Fibroblast of skin of left biceps (primary cell): ENCODE measurements at places on chromosomes 13 and 19.

DNA sequence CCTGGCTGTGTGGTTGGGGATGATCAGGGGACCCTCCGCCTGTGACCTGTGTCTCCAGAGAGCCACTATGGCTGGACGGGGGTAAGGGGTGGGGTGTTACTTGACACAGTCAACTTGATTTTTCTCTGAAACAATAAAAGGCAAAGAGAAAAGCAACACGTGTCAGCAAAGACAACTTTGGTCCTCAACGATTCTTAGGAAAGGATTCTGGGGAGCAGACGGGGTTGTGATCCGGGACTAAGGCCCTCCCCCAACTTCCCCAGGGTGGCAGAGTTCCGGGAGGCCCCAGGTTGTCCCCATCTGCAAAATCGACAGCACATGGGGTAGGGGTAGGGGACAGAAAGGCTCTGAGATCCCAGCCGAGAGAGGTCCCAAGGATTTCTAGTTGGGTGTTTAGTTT, 46.2 kb downstream of the COLGALT1 start:
- DNase-seq: no peak

- no peak for DNase-seq
These were observed 11.5 kb upstream of the ATP1A3 start for GRCh38 chr19:42005504-42005903.

DNA sequence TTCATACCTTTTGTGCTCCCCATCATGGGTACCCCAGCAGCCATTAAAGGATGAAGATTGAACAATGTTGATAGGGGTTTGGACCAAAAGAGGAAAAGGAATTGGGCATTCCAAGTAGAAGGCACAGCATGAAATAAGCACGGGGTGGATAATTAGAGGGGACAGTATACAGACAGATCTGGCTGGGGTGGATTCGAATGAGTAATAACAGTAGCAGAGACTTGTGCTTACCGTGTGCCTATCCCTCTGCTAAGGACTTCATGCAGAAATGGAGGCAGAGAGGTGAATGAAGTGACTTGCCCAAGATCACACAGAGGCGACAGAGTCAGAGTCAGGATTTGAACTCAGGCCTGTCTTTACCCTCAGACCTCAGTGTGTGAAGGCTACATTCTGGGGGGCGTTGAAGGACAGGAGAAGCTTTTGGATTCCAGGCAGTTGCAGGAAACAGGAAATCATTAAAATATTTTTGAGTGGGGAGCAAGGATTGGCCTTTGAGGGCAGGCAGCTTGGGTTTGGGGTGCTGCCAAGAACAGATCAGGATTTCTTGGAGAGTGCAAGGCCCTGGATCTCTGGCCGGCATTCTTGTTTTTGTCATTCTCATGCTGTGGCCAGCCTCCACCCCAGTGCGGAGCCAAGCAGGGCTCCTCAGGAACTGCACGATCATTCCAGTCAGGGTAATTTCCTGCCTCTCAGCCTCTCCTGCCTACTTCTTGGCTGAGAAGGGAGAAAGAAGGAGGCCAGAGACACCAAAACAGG, 18.7 kb downstream of the PAF1 start:
- DNase-seq: peak; percentile 93

- no peak for DNase-seq
These were observed at the start of gene ATG4D for GRCh38 chr19:10543420-10544241. ATG4D (plus strand) TSS chr19:10543904; CDS start chr19:10544091, 187 bp downstream.

DNA sequence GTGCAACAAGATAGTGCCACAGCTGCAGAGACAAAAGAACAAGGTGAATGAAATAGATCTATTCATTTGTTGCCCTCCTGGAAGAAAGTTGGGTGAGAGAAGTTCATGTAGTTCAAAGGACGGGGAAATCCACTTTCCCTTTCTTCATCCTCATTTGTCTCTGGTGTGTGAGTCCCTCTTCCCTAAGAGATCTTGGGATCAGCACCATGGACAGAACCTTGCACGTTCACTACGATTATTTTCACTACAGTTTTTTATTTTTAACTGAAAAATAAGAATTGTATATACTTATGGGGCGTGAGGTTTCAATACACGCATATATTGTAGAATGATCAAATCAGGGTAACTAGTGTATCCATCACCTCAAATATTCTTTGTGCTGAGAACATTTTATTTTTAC, 29.2 kb downstream of the NLRP5 start:
- DNase-seq: no peak

GRCh38 chr19:49097453-49098288, 12.4 kb downstream of the SNRNP70 start:
- no peak for DNase-seq

- DNase-seq: no peak
These were observed 11.7 kb downstream of the CIC start for GRCh38 chr19:42280815-42281145.

- DNase-seq: no peak
These were observed 64.4 kb upstream of the ZNF43 start for GRCh38 chr19:21900401-21900800.

- no peak for DNase-seq
These were observed 67.9 kb downstream of the EFNB2 start for GRCh38 chr13:106467427-106468122.

DNA sequence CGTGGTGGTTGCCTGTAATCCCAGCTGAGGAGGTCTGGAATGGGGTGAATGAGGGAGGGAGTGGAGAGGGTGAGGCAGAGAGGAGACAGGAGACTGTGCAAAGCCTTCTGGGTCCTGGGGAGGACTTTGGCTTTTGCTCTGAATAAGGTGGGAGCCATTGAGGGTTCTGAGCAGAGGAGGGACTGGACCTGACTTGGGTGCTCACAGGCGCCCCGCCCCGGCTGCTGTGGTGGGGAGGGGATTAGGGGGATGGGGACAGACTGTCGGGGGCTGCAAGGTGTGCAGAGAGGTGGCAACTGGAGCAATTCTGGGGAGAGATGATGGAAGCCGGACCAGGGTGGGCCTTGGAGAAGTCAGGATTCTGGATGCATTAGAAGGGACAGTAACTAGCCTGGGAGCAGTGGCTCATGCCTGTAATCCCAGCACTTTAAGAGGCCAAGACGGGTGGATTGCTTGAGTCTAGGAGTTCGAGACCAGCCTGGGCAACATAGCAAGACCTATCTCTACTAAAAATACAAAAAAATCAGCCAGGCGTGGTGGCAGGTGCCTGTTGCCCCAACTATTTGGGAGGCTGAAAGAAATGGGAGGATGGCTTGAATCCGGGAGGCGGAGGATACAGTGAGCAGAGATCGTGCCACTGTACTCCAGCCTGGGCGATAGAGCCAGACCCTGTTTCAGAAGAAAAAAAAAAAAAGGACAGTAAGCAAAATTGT, 16.1 kb upstream of the NANOS3 start:
- DNase-seq: no peak

GRCh38 chr13:29943273-29943672, 92.9 kb upstream of the UBL3 start:
- no peak for DNase-seq

DNA sequence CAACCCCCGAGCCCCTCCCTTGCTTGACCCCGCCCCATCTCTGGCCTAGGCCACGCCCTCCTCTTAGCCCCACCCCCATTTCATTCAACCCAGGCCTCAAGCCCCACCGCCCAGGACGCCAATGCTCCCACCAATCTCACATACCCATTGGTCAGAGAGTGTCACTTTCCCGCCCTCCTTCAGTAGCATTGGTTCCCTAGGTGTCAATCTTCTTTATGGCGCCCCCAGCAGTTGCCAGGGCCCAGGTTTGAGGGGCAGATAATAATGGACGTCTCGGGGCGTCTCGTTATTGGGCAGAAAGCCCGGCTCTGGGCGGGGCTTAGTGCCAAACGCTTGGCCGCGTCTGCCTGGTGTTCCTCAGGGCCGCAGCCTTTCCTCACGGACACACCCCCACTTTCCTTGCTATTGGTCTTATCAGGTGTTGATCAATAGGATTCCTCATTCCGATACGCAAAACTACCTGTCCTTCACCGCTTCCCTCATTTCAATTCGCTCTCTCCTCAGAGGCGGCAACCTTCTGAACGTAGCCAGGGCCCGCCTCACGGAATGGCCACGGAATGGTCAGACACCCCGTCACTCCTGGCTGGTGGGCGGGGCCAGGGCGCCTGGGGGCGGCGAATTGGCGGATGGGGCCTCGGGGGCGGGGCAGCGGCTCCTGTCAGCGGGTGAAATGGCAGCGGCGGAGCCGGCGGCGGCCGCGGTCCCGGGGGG, at the start of gene EVI5L:
Gene EVI5L (plus strand): TSS at position 658 of the 711 bp plus-strand sequence. CDS start 16,325 bp downstream, outside the sequence.
- DNase-seq: peak; percentile 100

GRCh38 chr19:49851456-49852259, 699 bp downstream of the PTOV1 start:
- DNase-seq: no peak

GRCh38 chr13:92510416-92510815, 716.2 kb upstream of the GPC6 start:
- DNase-seq: peak; percentile 7

- DNase-seq: no peak
These were observed 910.2 kb upstream of the SLC10A2 start for GRCh38 chr13:103976371-103976770.

- DNase-seq: no peak
These were observed 375.0 kb downstream of the ENOX1 start for GRCh38 chr13:43411741-43412140.

- no peak for DNase-seq
These were observed 68.4 kb downstream of the F2RL3 start for GRCh38 chr19:16957151-16957701.

DNA sequence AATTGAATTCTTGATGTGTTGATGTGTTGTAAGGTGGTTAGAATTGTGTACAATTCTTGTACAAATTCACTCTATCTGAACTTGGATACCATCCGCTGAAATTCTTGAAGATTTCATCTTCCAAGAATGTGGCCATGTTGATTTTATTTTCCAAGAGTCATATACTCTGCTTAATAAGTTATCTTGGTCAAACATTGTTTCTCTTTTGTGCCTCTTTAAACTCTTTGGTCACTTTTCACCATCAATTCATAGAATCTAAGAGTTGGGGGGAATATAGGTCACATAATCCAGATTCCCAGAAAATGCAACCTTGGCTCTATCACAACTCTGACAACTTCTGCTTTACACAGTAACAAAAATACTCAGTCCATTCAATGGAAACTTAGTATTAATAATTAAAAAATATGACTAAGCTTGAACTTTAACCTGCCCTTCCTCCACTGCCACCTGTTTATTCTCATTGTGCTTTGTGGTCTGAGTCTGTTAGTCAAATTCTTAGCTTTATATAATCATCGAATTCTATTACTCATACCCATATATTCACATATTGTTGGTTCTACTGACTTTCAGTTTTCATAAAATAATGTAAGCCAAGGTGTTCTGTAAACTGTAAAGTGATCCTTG, 373.2 kb downstream of the LMO7 start:
- DNase-seq: no peak

DNA sequence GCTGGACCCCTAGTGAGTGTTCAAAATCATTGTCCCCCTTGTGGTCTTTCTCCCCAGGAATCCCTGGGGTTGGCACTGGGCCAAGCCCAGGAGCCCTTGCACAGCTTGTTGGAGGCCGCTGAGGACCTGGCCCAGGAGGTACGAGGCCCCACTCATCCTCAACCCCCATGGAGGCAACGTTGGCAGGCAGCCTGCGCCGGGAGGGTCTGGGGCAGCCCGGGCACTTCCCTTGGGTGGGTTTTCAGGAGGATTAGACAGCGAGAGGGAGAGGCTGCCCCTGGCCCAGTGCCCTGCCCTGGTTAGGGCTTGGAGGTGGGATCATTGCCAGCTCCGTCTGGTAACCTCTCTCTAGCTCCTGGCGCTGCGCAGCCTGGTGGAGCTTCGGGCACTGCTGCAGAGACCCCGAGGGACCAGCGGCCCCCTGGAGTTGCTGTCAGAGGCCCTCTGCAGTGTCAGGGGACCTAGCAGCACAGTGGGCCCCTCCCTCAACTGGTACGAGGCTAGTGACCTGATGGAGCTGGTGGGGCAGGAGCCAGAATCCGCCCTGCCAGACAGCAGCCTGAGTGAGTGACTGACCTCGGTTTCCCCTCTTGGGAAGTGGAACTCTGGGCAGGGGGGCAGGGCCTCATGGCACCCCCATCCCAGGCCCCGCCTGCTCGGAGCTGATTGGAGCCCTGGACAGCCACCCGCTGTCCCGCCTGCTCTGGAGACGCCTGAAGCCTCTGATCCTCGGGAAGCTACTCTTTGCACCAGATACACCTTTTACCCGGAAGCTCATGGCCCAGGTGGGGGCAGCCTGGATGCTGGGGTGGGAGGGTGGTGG, 3.0 kb downstream of the ABCA7 start:
- no peak for DNase-seq

DNA sequence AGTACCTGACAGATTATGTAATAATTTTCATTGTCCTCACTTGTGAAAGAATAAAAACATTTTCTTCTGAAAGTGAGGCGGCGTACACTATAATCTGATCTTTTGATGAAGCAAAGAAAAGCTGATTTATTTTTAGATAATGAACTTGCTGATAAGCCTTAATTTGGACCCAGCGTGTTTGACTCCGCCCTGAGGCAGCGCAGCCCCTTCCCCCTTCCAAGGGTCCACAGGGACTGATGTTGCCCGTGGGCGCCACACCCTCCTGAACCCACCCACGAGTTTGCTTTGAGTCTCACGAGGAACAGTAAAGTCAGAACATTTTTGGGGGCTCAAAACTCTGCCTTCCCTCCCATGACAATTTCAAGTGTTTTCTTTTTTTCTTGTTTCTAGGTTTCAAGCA, 40.0 kb downstream of the TEX29 start:
- DNase-seq: no peak

DNA sequence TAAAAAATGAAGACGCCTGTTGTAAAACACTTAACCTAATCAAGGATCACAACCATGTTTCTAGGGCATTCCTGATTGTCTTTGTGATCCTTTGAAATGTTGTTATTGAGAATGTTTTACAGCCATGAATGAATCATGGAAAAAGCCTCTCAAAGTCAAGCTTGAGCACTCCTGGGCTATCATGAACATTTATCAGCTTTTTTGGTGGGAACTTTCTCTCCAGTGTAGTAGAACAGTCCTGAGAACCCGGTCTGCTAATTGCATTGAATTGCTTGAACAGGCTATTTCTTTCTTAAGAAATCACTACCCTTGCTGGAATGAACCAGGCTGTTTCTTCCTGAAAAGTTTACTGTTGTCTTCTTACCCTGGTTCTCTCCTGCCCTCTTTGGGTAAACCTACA, 516.5 kb downstream of the FGF9 start:
- DNase-seq: no peak

- DNase-seq: no peak
These were observed 28.6 kb downstream of the AKT2 start for GRCh38 chr19:40256512-40256911.

DNA sequence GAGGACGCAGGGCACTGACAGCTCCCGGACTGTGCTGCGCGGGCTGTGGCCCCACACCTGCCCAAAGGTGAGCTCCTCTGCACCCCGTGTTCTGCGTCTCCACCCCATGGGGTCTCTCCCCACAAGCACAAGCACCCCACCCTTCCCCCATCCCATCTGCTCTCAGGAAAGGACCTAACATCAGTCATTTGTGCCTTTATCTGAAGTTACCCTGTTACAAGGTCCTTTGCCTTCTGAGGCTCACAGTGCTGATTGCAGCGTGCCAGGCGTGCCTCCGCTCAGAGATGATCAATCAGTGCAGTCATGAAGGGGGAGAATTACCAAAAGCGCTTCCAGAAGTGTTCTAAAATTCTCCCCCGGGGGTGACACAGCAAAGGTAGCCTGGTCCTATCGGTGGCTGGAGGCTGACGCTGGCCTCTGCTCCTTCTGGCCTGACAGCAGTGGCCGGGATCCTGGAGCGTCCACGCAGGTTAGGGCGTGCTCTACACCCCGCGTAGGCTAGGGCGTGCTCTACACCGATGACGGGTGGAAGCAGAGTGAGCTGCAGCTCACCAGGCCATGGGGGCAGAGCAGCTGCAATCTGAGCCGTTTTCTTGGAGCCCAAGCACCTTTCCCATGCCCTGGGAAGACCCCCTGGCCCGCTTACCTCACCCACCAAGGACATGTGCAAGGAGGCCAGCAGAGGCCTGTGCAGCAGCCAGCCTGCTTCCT, 84.7 kb upstream of the TM9SF2 start:
- DNase-seq: no peak

- DNase-seq: no peak
These were observed 110.3 kb downstream of the GGACT start for GRCh38 chr13:100478107-100478809.
